GM12878 (cell line): ENCODE measurements at places on chromosomes 2 and 18. TPM values are rescaled to one million over a fixed set of nuclear protein-coding genes. Genes with fewer than 3 reads are reported as not detected.

DNA sequence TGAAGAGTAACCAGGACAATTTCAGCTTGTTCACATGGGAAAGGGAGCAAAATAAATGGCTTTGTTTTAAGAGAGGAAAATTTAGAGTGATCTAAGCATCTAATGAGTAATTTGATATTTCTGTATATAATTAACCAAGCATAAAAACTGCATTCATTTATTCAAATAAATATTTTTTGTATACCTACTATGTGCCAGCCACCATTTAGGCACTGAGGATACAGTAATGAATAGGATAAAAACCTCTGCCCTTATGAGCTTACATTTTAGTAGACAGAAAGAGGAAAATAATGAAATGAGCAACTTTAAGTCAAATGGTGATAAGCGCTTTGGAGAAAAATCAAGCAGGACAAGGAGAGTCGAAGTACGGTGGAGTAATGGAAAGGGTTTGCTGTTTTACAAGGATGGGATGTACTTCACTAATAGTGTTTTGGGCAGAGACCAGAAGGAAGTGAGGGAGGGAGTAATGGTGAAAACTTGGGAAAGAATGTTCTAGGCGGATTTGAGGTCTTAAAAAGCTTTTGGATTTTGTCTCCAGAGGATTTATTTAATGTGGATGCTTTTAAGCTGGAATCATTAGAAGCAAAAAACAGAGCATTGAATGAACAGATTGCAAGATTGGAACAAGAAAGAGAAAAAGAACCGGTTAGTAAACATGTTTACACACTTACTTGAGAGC is 17.4 kb downstream of the NDC80 start:
- H3K36me3 ChIP-seq, result peaks cover 7% of the 10 kb centered on the region
- 0 out of 2 replicates have a peak overlapping the region, but pooled peaks have one; percentile 20 for H3K27ac ChIP-seq
- no peak overlapping the region for H3K4me3 ChIP-seq

The CCDC102B gene
- 2.7 and 2.8 TPM in 2 replicates for total RNA-seq

DNA sequence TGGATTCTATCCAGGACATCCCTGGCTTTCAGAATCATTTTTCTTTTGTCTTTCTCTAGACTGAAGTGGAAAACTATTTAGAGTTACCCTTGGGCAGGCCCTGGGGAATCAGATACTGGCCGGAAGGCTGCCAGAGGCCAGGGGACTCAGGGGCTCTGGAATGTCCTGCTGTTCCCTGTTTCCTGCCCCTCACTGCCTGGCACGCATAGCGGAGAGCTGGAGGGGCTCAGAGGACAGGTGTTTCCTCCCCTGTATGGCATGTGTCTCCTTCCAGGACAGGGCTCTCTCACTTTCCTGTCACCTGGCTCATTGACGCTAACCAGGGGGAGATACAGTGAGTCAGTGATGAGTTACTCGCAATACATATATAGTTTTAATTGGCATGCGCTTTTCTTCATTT is 38.8 kb downstream of the DYSF start:
- H3K4me3 ChIP-seq, result no peak overlapping the region
- no peaks in the 10 kb centered on the region for H3K4me1 ChIP-seq
- H3K36me3 ChIP-seq, result no peaks in the 10 kb centered on the region
- no peak for DNase-seq
- no peaks in the 10 kb centered on the region for H3K27me3 ChIP-seq
- H3K27ac ChIP-seq, result no peak overlapping the region

The LYPD6B gene
- 1.9 and 3.3 TPM in 2 replicates for total RNA-seq

The RNF152 gene
- 0.03 TPM in 2 replicates for total RNA-seq

The TEKT4 gene
- 0.13 TPM in 1 of 2 replicates, not detected in the other for total RNA-seq

GRCh38 chr18:56873441-56874140 is 222.4 kb downstream of the WDR7 start:
- H3K36me3 ChIP-seq, result no peaks in the 10 kb centered on the region
- no peak overlapping the region for H3K4me3 ChIP-seq
- H3K27ac ChIP-seq, result no peak overlapping the region
- H3K27me3 ChIP-seq, result no peaks in the 10 kb centered on the region

- H3K36me3 ChIP-seq, result no peaks in the 10 kb centered on the region
- no peak for DNase-seq
- no peaks in the 10 kb centered on the region for H3K27me3 ChIP-seq
Observed at GRCh38 chr18:53909668-53910067, 314.8 kb downstream of the MBD2 start.

GRCh38 chr2:148538375-148538774 is 106.2 kb upstream of the EPC2 start:
- no peak for DNase-seq
- no peaks in the 10 kb centered on the region; the same call in 1 of the 2 replicates for H3K27me3 ChIP-seq
- no peaks in the 10 kb centered on the region; the same call in 1 of the 2 replicates for H3K4me1 ChIP-seq
- no peak overlapping the region for H3K4me3 ChIP-seq

DNA sequence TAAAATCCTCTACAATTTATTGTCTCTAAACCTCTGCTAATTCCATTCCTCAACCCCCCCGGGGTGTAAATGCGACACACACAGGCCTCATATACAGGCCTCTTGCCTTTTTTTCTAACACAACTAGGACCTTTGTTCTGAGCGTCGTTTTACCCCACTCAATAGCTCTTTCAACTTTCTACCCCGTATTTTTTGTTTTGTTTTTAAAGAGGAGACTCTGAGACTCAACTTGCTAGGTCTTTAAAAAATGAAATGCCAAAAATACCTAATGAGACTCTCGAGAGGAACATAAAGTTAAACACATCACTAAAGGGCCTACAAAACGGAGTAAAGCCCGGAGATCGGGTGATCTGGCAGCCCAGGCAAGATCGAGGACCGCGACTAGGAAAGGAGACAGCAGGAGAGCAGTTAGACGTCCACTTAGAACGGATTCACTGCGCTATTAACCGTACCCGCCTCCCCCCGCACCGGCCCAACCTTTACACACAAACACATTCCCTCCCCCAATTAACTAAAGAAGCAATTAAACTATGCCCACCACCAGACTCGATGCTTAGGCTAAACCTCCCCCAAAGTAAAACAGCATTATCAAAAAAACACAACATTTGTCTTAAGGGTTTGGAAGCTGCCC is 1.7 kb downstream of the TRIP12 start:
- H3K27ac ChIP-seq, result peak overlapping the region; percentile 98
- DNase-seq, result no peak
- peaks cover under 1% of the 10 kb centered on the region for H3K4me1 ChIP-seq
